ENCODE measurements at places on chromosomes 3 and 15. TPM values are rescaled to one million over a fixed set of nuclear protein-coding genes. Genes with fewer than 3 reads are reported as not detected.

The VIPR1 gene
- polyA plus RNA-seq: 7.8 TPM

- DNase-seq: no peak
Measured at GRCh38 chr15:85947936-85948335, 131.7 kb upstream of the AGBL1 start.

DNA sequence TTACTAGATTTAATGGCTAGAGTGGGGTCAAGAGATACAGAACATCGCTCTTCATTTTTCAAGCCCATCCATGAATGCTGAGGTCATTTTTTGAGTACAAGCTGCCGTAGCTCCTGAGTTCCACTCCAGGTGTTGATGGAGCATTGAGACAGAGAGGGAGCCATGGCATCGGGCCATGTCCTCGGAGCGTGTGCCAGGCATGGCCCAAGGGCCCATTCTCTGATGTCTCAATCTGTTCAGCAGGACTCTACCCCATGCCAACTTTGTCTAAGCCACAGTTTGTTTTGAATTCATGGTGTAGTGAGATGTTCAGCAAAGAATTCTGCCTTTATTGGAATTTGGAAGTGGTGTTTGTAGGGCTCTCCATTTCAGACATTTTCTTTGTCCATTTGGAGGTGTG lies 110.5 kb upstream of the ADAMTS9 start:
- no peak for DNase-seq

DNA sequence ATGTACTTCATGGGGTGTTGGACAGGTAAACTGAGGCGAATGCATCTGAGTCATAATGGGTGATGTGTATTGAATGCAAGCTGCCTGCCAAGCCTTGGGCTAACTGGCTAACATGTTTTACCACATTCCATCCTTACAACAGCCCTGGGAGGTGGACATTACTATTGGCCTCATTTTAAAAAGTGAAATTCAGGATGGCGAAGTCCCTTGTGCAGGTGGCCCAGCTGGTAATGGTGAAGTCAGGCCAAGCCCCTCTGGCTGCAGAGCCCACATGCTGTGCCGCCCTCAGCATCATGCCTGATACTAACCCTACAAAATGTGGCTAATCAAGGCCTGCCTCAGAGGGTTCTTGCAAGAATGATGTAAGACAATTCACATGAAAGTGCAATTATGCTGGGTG lies 60.0 kb upstream of the CHD2 start:
- DNase-seq: no peak

- peak; percentile 58 for DNase-seq
Measured at GRCh38 chr3:97822359-97822775, 556 bp downstream of the CRYBG3 start.

The ITIH3 gene
- 5.4 TPM for polyA plus RNA-seq

GRCh38 chr3:54918516-54918915 lies 9.3 kb downstream of the LRTM1 start:
- DNase-seq: no peak

The ADCY5 gene
- 12.1 TPM for polyA plus RNA-seq

The SUCNR1 gene
- polyA plus RNA-seq: 0.10 TPM

DNA sequence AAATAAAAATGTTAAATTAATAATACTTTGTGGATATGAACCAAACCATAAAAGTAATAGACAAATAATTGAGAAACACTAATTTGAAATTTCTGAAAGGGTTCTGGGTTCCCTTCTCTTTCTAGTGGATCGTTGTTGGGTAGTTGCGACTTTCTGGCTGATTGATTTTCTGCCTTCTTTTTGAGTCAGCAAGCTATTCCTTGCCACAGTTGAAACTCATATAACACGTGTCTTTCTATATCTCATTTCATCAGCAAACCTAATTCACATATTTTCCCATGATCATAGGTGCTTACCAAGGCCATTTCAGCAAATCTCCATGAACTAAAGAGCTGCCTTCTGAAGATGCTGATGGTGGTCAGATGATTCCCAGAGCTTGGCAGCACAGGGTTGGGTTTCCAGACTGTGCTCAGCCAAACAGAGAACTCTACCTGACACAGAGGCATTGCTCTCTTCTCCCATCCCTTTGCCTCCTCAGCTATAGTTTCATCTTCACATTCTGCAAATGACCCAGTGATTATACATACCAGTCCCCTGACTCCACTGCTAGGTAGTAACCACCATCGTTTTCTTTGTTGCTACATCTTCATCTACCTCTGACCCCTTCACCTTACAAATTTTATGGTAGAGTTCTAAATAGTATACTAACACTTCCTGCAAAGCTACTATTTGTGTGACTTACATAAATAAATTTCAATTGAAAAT lies 383.9 kb upstream of the DPH6 start:
- DNase-seq: no peak

DNA sequence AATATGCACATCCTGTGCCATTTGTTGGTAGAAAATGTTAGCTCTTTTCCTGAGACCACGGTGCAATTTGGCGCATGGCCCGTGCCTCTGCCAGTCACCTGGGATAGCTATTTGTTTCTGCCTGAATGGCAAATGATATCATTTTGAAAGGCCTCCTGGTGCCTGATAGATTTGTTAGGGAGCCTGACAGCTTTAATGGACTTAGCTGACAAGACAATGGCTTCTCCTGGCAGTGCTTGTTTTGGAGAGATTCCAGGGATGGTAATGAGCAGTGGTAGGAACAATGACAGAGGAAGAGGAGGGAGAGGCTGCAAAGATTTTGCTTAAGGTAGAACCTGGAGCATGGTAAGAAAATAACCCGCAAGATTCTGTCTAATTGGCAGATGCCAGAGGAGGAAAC lies 268.5 kb downstream of the CLSTN2 start:
- DNase-seq: no peak

GRCh38 chr3:141091426-141091825 lies 40.3 kb downstream of the SPSB4 start:
- no peak for DNase-seq

DNA sequence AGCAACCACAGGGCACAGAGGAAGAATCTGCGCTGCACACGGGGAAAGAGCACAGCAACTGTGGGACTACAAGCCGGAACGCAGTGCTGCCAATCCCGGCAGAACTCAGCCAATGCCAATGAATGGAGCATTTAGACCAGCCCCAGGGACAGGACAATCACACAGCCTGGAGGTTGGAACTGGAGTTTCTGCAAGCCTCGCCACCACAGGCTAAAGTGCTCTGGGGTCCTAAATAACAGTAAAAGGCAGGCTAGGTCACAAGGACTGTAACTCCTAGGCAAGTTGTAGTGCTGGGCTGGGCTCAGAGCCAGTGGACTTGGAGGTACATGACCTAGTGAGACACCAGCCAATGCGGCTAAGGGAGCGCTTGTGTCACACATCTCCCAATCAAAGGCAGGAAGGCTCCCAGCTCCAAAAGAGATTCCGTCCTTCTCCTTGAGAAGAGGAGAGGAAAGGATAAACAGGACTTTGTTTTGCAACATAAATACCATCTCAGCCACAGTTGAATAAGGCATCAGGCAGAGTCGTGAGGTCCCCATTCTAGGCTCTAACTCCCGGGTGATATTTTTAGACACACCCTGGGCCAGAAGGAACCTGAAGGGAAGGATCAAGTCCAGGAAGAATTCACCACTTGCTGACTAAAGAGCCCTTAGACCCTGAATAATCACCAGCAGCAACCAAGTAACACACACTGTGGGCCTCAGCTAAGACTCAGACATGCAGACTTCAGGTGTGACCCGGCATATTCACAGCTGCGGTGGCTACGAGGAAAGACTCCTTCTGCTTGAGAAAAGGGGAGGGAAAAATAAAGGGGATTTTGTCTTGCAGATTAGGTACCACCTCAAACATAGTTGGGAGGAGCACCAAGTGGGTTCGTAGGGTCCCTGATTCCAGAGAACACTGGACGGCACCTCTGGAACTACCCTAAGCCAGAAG lies 85.5 kb upstream of the XXYLT1 start:
- no peak for DNase-seq

DNA sequence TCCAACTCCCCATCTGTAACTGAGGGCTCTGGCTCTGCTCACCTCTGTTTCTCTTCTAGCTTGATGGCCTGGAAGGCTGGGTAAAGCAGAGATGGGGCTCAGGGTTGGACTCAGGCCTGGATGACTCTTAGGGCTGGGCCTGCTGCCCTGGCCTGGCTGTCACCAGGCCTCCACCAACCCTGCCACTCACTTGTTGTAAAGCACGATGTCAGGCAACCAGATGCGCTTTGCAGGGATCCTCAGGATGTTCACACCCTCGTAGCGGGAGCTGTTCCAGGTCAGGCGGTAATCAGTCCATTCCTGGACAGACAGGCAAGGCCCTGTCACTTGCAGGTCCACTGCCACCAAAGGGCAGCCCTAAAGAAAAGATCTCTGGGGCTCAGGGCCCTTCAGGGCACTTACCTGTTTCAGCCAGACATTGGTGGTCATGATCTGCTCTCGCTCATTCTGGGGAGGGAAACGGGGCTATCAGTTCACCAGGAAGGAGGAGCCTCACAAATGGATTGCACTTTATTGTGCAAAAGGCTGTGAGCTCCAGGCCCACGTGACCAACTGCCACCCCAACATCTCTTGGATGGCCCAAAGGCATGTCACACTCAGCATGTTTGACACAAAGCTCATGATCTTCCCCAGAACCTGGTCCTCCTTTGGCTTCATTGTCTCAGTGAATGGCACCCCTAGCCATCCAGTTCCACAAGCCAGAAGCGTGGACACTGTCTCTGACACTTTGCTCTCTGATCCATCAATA lies 9.9 kb downstream of the CHRNB4 start:
- DNase-seq: no peak

DNA sequence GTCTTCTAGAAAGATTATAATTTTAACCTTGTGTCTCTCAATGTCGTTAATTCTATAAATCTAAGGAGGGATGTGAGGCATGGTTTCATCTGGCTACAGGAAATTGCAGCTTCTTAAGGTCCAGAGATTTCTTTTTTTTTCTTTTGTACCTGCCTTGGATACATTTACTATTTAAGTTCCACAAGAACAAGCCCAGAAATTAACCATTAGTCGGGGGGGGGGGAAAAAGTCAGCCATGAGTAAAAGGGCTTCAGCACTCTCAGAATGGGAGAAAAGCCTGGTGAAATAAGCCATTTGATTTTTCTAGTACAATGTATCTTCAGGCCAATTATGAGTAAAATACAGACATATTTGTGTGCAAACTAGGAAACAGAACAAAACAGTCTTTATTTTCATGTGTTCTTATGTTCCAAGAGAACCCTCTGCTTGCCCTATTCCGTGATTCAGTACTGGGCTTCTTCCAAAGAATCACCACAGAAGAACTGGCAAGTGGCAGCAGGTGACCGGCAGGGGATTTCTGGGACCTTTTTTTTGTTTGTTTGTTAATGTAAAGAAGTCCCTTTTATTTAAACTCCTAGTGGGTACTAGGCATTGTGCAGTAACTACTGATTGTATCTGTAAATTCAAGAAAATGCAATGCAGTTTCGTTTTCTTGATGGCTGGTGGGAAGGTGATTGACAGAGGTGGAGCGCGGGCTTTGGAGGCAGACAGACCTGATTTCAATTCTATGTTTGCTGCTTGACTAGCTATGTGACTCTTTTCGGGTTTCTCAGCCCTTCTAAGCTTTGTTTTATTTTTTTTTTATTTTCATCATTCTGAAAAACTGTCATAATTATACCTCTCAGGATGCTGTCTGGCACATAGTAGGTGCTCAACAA lies 82.5 kb downstream of the PEX5L start:
- no peak for DNase-seq

DNA sequence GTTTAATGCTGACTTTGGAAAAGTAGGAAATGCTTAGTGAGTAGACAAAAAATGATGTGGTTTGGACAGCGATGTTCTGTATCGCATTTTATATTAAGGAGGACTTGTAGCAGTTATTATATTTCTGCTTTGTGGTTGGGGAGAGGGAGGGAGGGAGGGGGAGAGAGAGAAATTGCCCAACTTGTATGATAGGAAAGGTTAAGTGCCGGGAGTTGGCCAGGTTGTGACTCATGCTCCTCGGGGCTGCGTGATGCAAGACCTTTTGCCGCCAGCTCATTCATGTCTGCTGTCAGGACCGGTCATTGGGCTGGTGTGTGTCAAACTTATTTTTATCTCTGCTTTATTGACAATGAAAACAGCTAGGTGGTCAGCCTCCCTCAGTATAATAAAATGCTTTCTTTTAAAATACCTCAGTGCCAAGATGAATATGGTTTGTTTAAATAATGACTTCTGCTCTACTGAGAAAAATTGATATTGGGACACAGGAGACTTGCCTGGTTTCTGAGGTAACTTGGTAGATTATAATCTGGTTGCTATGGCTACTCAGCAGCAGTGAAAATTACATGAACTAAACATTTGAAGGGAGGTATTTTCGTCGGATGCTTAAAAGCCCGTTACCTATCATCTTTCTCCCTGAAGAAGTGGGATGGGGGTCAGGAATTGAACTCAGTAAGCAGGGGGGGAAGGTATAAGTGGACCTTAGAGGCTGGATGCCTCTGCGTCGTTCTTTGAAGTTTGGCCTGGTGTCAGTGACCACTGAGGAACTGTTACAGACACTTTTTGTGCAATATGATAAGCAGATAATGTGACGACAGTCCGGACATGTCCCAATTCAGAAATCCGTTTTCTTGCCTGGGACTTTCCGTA lies 90.7 kb downstream of the FNDC3B start:
- DNase-seq: no peak

The C3orf85 gene
- polyA plus RNA-seq: not detected

The KY gene
- 1.9 TPM for polyA plus RNA-seq

- DNase-seq: no peak
Measured at GRCh38 chr15:32956006-32956405, 238.2 kb downstream of the GREM1 start.

DNA sequence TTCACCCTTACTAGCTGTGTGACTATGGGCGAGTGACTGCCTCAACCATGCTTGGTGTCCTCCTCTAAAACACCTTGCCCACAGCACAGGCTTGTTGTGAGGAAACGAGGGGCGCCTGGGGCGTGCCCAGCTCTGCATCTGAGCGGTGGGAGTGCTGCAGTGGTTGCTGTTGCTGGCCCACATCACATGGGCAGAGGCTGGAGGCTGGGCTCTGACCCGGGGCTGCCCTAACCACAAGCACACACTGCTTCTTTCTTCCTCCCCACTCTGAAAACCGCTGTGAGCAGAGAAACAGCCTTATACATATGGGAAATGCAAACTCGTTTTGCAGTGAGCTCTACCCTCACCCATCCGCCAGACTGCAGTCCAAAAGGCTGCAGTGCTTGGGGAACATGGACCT lies 74.8 kb upstream of the RPL32 start:
- no peak for DNase-seq

DNA sequence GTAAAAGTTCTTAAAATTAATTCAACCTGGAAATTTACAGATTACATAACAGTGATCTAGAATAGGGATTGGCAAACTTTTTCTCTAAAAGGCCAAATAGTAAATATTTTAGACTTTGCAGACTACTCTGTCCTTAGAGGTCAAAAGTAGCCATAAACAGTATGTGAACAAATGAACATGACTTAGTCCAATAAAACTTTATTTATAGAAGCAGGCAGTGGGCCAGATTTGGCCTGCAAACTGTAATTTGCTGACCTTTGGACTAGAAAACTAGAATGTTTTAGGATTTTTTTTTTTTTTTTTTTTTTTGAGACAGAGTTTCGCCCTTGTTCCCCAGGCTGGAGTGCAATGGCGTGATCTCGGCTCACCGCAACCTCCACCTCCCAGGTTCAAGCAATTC lies 12.1 kb downstream of the SENP8 start:
- no peak for DNase-seq

DNA sequence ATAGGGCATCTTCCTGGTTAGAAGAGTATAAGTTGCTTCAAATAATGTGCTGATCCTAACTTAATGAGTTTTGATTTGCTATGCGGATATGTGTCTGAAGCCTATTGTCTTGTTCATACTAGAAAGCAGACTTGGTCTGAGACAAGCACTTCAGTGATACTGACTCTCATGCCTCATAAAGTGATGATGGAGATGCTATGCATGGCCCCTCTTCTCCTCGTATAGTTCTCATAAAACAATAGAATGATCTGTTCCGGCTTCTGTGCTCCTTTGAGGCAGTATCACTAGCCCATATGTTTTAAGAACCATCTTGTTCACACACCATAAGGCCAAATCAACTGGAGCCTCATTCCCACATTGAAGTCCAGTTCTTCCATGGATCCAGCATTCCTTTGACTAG lies 222.1 kb downstream of the LRTM1 start:
- no peak for DNase-seq

All from right lung (tissue), 10 donors.